GM04503 (cell line): ENCODE measurements at places on chromosomes 7 and 10.
A peak's percentile ranks its signal among the peaks of the same experiment; 100 is the strongest.

- DNase-seq: no peak
These were observed 57.7 kb upstream of the IGFBP3 start for GRCh38 chr7:45978731-45979211.

DNA sequence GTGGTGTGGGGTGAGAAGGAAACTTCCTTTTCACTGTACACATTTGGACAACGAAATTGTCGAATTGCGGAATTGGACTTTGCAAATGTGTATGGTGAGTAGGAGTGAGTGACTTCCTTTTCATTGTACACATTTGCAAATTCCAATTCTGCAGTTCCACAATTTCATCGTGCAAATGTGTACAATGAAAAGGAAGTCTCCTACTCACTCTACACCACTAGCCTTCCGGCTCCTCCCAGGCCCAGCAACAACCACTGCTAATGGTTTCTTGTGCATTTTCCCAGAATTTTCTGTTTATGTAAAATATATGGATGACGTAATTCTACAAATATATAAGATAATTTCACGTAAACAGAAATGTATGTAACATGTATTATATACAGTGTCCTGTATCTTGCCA, 118.5 kb downstream of the ARL4A start:
- no peak for DNase-seq

- no peak for DNase-seq
These were observed 16.7 kb upstream of the SPOCK2 start for GRCh38 chr10:72105098-72105475.

GRCh38 chr10:71390921-71391690, 5.6 kb upstream of the CDH23 start:
- DNase-seq: no peak

GRCh38 chr7:14252458-14252857, 263.0 kb upstream of the ETV1 start:
- no peak for DNase-seq

GRCh38 chr7:31070991-31071644, 19.0 kb downstream of the ADCYAP1R1 start:
- no peak for DNase-seq

DNA sequence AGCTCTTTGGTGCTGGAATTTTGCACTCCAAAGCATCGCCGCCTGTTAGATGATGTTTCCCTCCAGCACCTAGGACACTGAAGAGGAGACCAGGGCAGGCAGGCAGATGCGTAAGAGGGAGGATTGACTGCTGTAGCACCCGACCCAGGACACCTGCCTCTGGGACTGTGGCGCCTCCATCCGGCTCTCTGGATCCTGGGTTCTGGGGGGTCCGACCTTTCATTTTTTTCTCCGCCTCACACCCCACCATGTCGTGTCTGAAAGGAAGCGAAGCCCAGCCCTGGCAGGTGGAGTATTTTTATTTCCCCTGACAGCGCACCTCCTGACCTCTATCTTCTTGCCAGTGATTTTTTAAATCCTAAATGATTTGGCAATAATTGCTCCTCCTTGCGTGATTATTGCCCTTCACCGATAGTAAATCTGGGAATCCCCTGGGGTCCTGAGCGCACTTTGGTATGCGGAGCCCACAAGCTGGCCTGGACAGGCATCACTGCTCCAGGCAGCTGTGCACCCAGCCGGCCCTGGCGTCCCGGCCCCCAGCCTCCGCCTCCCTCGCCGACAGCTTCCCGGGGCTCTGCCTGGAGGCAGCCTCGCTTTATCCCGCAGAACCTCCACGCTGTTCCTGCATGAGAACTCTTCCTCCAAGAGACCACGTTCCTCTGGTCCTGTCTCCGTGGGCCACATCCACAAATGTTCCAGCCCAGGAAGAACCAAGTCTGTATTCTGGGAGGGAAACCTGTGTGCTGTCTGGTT, 48.4 kb downstream of the LHPP start:
- no peak for DNase-seq

DNA sequence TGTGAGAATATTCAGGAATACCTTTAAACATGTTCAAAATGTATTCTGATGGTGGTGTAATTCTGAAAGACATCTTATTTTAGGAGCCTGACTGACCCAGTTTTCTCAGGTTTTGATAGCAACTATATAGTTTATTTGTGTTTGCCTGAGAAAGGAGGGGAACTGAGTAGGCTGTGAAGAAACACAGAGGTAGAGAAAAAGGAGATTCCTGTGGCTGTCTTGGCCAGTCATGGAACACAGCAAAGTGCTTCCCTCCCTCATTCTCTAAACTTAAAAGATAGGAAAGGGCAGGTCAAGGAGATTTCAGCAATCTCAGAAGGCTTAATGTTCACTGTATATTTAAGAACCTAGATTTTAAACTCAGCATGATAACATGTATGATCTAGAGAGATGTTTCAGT, 43.5 kb downstream of the ZMYND11 start:
- no peak for DNase-seq

DNA sequence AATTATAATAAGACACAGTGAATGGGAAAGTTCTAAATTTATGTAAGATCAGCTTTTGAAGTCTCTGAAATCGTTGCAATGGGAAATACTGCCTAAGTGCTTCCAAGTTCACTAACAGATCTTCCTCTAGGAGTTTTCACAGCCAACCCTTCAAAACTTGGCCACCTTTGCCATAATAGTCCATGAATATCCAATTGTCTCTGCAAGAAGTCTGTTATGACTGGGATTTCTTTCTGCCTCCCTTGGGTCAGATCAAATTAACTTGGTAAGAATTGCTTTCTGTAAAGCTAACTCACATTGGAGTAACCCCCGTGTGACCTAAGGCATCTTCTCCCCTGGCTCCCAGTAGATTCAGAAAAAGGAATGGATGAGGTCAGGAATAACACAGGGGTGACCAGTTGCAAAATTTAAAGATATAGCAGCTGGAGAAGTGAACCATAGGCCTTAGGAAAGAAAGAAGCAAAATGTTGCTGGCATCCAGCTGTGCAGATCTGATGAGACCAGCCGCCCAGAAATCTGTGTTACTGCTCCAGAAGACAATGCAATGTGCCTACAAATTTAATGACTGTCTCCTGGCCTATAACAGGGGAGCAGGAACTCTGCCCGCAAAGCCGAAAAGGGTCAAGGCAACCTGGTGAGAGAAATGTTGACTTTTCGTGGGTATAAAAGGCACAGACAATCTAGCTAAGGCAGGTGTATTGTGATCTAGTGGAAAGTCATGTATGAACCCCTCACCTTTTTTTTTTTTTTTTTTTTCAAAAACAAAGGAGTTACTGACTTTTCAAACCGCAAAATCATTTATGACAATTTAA, 7.5 kb upstream of the OPTN start:
- DNase-seq: no peak

DNA sequence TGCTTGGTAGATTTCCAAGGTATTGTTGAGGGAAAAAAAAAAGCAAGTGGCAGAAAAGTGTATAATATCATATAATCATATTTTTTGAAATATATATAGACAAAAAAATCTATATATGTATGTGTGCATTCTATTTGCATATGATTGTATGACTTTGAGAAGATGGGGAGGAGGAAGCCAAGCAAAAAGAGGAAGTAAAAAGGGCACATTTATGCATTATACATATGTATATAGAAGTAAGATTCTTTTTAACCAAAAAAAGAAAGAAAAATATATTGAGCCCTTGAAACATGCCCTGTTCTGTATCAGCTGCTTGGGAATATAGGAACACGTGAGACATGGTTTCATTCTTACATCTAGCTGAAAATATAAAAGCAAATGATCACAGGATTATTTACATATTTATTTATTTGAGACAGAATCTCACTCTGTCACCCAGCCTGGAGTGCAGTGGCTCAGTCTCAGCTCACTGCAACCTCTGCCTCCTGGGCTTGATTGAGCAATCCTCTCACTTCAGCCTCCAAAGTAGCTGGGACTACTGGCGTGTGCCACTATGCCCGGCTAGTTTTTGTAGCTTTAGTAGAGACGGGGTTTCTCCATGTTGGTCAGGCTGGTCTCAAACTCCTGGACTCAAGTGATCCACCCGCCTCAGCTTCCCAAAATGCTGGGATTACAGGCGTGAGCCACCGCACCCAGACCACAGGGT, 18.0 kb upstream of the SLF2 start:
- DNase-seq: no peak

GRCh38 chr7:140196361-140197217, 19.8 kb upstream of the KDM7A start:
- DNase-seq: no peak

GRCh38 chr7:82286798-82287140, 156.8 kb downstream of the CACNA2D1 start:
- DNase-seq: no peak

DNA sequence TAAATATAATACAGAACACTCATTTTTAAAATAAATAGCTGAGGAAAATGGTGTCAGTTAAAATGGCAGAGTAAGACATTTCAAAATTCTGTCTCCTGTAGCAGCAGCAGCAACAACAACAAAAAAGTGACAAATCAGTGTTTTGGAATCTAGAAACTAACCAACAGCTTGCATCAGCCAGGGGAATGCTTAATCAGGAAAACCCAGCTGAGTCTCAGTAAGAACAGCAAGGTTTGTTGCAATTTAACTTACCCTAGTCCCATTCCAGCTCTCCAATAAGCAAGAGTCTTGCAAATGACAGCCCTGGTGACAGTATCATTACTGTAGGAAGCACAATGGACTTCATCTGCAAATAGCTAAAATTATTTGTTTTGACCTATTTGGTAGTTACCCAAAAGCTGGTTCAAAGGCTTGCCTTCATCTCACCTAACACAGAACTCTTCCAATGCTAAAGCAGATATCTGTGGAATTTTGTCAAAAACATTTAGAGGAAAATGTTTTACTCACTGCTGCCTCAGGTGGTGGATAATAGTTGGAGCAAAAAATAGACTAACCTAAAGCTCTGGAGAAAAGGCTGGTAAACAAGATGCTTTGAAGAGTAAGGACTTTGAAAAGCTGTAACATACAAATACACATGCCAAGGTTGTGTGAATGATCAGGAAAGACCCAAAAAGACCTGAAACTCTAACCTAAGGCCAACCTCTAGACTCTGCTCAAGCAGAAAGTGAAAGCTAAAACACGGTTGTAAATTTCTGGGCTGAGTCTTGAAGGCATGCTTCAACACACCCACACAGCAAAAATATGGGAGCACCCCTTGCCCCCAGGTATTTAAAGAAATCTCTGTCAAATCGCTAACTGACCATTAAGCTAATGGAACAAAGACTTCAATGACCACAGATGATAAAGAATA, 9.9 kb upstream of the ARHGAP22 start:
- DNase-seq: peak; percentile 85

GRCh38 chr10:103757531-103758293, 97.7 kb downstream of the SH3PXD2A start:
- DNase-seq: no peak

DNA sequence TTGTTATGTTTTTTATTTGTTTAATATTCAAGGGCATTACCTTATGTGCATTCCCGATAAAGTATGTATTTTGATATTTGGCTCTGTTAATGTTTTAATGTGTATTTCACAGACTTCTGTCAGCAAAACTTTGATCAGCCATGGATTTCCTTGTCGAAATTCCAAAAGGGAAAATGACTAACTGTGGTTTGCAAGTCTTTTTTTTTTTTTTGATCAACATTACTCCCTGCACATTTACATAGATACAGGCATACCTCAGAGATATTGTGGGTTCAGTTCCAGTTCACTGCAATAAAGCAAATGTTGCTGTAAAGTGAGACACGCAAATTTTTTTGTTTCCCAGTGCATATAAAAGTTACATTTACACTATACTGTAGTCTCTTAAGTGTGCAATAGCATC, 351.9 kb downstream of the CXCL12 start:
- DNase-seq: no peak

DNA sequence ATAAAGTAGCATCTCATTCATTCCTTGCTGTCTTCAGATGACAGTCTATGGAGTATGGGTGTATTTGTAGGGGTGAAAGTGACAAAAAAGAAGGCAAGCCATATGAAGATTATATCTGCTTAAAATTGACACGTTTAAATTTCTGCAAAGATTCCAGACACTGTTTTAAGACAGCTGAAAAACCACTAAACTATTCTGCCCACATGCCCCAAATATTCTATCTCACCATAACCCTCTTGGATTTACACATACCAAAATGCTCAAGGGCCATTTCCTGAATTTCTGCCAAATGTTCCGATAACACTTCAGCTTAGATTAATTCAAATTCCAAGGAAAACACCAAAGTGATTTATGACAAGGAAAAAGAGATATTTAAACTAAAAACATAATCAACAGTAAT, 99.9 kb upstream of the IL6 start:
- DNase-seq: peak; percentile 73

DNA sequence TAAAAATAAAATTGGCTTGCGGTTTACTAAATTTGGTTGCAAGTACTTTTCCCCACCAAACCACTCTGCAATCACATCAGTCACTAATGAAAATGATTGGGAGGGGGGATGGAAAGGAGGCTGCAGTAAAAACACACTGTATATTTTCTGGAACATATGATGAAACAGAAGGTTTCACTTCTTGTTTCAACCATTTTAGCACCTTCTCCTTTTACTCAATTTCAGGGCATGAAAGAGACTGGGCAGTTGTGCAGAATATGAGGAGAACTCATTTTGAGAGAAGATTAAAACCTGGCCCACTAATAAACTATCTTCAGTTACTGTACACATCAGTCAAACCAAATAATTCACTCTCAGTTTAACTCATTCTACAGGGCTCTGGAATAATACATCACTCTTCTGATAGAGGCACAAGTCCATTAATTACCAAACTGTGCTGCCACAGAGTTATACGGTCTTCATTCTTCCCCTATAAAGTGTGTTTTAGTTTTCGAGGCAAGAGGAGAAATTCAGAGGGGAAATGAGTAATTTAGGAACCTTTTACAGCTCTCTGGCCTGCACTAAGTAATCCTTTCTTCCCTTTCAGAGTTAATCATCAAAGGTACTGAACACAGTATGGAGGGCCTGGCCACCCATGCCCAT, 25.5 kb downstream of the JAZF1 start:
- no peak for DNase-seq

DNA sequence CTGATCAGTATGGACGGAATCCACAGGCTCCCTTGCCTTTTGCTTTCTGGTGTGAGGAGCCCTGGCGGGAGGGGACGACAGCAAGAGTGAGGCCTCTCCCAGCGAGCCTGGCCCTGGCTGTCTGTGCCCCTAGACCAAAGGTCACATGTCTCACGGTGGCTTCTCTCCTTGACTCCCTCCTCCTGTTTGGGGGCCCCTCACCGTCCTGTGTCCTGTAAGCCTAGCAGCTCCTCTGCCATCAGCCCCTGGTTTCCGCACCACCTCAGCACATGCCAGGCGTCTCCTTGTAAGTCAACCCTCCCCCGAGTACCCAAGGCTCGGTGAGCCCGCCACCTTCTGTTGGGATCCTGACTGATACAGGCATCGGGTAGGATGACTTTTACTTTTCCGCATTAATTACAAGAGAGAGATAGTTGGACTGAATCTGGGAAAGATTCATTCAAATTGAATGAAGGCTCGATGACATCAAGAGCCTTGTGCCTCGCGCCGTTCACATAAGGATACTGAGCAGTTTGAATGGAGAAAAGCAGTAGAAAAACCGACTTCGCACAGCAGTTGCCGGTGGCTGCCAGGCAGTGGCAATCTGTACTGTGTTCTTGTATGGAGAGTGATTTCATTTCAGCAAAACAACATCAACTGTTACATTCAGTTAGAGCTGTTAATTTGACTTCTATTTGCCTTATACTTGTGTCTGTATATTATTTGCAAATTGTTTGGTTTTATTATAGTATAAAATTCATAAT, 119.8 kb downstream of the XRCC2 start:
- no peak for DNase-seq
